ENCODE measurements at places on chromosomes 5 and 9.

DNA sequence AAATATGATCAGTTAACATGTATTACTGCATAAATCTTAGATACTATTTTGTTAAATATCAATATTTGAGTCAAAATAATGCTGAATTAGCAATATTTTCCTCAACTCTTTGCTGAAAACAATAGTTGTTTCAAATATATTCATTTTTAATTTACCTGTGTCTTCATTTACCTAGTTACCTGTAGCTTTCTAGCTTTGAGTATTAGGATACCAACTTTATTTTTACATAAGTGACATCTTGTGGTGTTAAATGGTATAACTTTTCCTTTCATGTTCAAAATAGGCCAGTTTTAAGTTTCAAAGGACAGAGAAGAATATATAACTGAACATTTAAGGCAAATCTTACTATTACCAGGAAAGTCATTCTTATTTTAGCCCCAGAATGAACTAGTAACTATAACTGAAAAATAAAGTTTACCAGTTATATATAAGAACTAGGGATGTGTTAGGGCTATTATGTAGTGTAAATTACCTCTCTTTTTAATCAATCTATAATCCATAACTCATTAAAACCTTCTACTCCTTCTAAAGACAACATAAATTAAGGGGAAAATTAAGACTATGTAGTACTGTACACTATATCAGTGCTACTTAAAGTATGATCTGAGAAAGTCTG is 25.3 kb downstream of the AP3B1 start:
- no peak for DNase-seq

- DNase-seq: no peak
Observed at GRCh38 chr5:179916523-179916922, 8.8 kb upstream of the TBC1D9B start.

- DNase-seq: no peak
Observed at GRCh38 chr9:79210541-79211243, 361.1 kb upstream of the TLE4 start.

DNA sequence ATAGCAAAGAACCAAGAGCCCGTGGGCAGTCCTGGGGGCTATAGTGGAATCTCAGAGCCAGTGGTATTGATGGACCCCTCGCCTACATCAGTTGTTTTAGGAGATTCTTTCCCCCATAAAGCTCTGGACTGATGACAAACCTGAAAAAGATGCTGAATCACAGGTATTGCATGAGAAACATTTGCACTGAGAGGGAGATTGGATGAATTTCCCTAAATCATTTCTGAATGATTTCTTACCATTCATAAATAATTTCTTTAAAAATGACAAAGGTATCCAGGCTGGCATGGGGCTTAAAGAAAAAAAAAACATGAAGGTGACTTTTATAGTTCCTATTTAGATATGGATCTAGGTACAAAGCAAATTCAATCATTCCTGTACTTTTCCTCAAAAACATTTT is 54.0 kb upstream of the SLIT3 start:
- peak; percentile 18 for DNase-seq

Data from astrocyte (in vitro differentiated cells and primary cell).